Amniotic epithelial cell (primary cell): ENCODE measurements at places on chromosomes 5 and 9.

DNA sequence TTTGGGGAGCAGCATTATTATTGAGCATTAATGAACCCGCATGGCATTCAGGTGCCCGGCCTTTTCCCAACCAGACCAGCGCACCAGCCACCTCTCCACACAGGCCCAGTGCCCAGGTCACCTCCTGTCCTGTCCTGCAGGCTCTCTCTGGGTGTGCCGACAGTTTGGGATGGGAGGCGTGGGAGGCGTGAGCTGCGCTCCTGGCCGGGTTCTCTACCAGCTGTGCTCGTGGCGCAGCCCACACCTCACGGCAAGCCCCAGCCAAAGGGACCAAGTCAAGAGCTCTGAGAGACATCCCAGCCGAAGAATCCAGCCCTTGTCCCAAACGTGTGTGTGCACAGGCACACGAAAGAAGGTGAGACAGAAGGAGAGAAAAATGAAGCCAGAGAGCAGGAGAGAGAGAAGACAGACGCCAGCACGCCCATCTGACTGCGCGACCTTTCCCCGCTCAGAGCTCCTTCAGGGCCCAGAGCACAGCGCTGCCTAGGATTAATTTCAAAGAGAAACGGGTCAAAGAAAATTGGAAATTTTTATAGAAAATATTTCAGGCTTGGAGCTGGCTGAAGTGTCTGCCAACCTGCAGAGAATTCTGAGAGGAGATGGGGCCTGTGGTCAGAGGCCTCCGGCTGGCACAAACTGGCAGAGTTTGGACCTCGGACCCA is 81.7 kb downstream of the ADAMTS2 start:
- no peak for DNase-seq

GRCh38 chr5:28488752-28489151 is 1450.4 kb upstream of the CDH9 start:
- no peak for DNase-seq

DNA sequence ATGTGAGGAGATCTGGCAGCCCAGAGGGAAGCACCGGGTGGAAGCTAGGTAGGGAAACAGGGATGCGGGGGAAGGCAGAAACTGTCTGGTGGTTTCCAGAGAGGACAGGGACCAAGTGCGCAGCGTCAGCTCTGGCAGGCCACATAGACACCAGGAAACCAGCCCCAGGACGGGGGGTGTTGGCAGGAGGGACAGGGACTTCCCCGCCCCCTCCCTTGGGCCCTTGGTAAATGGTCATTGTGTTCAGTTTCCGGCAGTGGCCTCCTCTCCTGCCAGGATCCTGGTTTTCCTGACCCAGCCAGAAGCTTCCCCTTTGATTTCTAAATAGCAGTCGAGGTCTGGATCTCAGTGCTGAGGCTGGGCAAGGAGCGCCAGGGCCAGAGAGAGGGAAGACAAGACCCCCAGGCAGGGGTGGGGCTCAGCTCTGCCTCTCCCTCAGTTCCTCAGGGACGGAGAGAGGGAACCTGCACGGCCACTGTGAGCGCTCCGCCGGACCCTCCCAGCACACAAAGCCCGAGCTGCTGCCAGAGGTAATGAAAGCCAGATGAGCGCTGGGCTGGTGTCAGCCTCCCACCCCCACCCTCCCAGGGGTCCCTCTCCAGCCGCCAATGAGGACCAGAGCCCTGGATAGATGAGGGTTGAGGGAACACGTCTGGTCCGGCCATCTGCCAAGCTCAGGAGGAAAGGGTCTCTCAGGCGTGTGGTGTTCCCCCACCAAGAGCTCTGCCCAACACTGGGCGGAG is 1.8 kb downstream of the RALGDS start:
- DNase-seq = no peak

- no peak for DNase-seq
Measured at GRCh38 chr5:180658774-180659564, 9.6 kb upstream of the FLT4 start.

- no peak for DNase-seq
Measured at GRCh38 chr5:63213256-63213655, 634.6 kb downstream of the LRRC70 start.

- no peak for DNase-seq
Measured at GRCh38 chr5:36181774-36182173, 29.9 kb downstream of the SKP2 start.

GRCh38 chr5:5116956-5117355 is 23.2 kb upstream of the ADAMTS16 start:
- DNase-seq = no peak

DNA sequence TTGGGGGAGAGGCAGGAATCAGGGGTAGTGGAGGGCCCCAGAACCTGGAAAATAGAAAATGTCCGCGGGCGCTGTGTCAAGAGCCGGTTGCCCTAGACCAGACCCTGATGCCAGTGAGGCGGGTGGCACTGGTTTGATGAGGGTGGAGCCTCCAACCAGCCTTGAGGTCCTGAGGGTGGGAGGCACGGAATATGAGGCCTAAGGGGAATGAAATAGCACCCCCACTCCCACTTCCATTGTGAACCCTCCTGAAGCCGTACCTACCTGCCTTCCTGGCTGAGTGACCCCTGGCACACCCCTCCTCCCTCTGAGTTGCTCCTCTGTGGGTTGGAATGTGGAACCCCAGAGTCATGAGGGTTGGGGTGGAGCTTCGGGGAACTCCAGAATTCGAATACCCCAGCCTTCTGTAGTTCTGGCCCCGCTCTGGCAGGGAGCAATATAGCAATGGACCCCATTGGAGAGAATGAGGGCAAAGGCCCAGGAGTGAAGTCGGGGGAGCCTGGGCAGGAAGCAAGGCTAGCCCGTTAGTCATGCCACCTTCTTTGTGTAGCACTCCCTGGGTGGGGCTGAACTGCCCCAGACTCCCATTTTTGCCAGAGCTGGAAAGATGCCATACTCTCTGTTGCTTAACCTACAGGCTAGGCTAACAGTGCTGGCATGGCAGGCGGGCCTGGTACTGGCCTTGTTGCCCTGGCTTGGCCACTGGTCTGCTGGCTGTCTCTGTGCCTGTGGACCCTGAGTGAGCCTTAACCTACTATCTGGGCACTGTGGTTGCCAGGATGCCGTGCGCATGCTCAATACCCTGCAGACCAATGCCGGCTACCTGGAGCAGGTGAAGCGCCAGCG is 1.0 kb downstream of the FPGS start:
- peak; percentile 45 for DNase-seq

DNA sequence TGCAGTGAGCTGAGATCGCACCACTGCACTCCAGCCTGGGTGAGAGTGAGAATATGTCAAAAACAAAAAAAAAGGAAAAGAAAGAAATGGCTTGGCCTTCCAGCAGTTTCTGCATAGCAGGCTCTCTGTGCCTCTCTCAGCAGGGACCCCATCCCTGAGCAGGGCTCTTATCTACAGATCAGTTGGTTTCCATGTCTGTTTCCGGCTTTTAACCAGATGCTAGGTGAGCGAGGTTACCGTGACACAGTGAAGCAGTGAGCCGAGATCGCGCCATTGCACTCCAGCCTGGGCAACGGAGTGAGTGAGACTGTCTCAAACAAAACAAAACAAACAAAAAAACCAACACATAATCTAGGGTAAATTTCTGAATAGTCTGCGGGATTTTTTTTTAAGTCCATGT is 51.4 kb downstream of the COL5A1 start:
- DNase-seq = no peak

DNA sequence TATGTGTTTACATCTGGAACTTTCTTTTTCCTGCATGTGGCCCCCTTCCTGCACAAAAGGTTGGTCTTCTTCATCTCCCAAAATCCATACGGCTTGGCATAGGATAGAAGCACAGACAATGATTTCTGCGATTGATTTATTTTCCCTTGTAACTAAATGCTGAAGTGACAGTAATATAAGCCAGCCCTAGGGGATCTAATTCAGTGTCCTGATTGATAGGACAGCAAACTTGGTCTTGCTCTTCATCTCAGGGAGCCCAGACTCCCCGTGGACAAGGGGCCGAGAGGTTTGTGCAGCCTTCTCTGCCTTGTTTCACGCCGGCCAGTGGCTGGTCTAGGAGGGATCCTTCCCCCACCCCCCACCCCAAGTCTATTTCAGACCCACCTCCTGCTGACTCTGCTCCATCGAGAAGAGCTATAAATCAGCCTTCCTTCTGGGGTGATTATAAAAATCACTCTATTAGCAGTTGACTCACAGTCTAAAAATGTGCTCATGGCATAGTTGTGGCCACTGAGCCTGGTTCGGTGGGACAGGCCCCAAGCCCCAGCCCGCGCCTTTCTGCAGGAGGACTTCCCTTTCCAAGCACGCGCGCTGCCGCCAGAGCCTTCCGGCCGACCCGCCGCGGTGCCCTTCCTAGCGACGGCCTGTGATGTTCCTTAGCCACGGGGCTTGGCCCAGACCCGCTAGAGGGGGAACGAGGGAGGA is 89.8 kb upstream of the COL5A1 start:
- peak; percentile 91 for DNase-seq

DNA sequence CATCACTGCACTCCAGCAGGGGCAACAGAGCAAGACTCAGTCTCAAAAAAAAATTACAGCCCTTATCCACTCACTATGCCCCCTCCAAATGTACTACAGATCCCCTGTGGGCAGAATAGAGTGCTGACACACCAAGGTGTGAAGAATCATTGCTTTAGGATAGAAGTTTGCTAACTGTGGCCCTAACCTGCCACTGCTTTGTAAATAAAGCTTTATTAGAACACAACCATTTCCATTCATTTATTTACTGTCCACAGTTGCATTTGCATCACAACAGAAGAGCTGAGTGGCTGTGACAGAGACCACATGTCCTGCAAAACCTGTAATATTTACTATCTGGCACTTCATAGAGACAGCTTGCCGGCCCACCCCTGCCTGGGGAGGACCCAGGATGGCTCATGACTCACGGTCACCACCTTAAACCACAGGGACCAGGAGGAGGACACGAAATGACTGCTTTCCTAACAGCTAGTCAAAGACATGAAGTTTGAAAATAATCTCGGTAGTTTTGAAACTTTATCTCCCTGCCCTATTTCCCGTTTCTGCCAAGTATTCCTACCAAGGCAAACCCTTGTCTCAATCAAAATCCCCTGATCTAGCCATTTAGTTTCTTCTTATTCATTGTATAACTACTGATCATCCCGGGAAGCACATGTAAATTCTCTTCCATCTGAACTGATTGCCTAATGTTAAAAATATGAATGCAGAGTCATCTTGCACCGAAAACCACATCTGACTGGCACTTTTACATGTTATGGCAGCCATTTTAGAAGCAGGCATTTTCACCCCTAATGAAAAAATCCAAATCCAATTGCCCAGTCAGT is 206.1 kb downstream of the SLIT3 start:
- DNase-seq = peak; percentile 81

DNA sequence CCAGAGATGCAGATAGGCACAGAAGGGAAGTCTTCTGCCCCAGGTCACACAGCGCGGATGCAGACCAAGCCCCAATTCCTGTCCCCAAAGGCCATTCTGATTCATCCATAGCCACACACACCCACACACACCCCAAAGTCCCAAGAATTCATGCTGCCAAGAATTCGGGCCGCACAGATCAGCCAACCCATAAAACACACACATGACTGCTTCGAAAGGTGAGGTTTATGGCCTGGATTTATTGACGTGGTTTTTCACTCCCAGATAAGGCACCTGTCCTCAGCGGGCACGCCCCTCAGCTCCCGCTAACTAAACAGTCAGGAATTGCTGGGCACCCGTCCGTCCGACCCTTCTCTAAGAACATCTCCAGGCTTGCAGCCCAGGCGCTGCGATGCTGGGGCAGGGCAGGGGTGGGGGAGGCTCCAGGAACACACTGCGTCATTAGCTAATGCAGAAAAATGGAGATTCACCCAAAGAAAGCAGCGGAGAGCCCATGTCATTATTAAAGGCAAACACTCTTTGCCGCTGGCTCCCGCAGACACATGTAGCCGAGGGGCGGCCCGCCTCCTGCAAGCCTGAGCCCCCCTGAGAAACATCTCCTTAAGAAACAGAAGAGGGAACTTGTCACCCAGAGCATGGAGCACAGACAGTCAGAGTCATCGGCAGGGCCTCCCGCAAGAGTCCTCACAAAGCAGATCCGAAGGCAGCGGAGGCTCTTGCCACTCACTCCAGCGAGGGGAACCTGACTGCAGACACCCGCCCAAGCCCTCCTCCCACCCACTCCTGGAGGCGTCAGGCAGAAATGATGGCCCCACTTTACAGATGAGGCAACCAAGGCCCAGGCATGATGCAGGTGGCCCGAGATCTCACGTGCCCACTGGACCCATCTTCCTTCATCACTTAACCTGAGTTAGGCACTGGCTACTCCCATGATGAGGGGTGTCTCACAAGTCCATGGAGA is 19.9 kb downstream of the VAV2 start:
- peak; percentile 43 for DNase-seq

GRCh38 chr5:147645197-147645596 is 135.3 kb upstream of the DPYSL3 start:
- no peak for DNase-seq

DNA sequence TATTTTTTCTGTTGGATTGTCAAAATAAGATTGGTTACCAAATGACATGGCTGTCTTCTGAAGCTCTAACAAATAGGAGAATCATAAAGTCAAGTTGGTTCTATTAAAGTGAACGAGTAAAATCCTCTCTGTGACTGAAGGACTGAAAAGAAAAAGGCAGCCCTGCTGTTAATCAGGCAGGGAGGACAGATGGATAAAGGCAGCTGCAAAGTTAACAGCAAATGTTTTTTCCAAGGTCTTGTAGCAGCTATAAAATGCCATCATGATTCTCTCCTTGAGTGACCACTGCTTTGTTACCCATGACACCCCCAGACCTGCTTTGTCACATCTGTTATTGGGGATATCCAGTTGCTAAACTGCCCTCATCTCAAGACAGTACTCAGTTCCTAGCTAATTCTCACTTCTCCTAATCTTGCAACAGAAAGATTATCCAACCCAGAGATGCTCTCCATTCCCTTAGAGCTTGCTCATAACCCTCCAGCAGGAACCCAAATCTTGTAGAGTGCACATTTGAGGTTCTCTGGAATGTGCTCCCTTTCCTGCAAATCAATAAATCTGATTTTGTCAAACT is 89.7 kb upstream of the PARP8 start:
- DNase-seq = no peak

DNA sequence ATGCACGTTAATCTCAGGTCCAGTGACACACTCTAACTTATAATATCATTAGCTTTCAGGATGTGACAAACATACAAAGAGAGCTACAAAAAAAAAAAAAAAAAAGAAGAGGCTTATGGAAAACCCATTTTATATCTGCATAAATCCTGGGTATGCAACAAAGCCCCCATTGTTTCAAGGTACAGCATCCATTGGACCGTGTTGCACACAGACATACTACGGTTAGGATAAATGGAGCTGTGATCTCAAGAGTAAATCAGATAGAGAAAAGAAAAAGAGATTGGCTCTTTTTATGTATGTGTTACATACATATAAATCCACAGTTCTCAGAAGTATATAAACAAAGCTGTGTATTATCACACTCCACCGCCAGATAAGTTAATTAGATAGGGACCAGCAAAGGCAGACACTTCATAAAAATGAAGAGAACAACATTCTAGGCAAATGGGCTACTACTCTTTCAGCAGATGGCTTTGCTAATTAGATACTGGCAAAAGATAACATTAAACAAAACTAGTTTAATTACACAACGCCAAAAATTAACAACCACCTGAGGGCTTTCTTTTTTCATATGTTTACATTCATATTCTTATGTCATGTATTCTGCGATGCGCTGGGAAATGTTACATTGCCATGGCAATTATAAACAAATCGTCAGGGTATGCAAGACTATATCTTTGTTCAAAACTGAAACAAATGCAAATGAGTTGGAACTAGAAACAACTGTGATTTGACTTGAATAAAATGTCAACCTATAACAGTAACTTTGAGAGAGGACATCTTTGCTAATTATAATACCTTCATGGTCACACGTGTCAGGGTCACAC is 304.2 kb downstream of the SEMA5A start:
- DNase-seq = no peak

- peak; percentile 51 for DNase-seq
Measured at GRCh38 chr5:160342413-160342941, 27.9 kb downstream of the C1QTNF2 start.

GRCh38 chr9:1612886-1613285 is 402.3 kb upstream of the SMARCA2 start:
- no peak for DNase-seq
